ENCODE measurements at places on chromosomes 12 and 14.

GRCh38 chr14:67242168-67242420 is 859 bp downstream of the PALS1 start:
- DNase-seq: no peak

GRCh38 chr12:95790917-95791849 is 619 bp upstream of the NTN4 start:
- DNase-seq: no peak

- DNase-seq: no peak
Observed at GRCh38 chr12:115144425-115144824, 460.4 kb upstream of the TBX3 start.

GRCh38 chr12:53805791-53806190 is 54.0 kb upstream of the CISTR start:
- DNase-seq: no peak

- DNase-seq: no peak
Observed at GRCh38 chr12:57330992-57331391, 80.0 kb upstream of the STAC3 start.

GRCh38 chr14:93832081-93832480 is 43.8 kb upstream of the PRIMA1 start:
- no peak for DNase-seq

DNA sequence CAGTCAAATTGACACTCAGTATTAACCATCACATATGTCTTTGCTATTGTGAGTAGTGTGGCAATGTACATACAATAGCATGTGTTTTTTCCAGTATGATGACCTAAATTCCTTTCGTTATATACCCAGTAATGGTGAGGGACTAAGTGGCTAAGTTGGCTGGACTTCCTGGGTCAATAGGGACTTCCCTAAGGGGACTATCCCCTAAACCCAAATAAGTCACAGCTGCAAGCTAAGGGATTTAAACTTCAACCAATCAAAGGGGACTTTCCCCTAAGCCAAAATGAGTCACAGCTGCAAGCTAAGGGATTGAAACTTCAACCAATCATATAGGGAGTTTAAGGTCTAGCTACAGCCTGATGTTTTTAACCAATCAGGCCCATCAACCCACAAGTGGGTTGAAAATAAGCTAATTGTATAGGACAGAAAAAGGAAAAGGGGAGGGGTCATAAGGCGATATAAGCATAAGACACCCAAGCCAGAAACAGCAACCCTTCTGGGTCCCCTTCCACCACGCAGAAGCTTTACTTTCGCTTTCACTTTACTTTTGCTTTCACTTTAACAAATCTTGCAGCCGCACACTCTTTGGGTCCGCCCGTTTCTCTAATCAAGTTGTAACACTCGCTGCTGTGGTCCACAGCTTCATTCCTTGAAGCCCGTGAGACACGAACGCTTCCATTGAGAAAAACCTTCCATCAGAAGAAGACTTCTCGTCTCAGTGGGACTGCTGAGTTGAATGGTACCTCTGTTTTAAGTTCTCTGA is 404.4 kb downstream of the FLRT2 start:
- no peak for DNase-seq

GRCh38 chr12:108414021-108414420 is 74.9 kb upstream of the CMKLR1 start:
- DNase-seq: no peak

DNA sequence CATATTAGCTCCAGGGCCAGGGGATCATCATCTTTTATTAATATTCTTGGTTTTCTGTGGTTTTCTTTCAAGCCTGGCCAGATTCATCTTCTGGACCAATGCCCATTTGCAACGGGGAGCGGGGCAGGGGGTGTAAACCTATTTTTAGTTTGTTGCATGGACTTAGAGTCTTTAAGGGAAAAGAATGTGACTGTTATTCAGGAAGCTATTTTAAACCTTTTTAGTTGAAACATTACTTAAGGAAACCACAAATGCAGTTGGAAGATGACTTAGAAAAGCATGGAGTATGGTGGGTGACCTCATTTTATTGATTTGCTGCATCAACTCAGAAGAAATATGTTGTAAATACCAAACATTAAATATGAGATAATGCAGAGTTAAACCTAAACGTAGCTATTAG is 368.4 kb upstream of the E2F7 start:
- no peak for DNase-seq

GRCh38 chr12:49730568-49731101 is 10.7 kb upstream of the TMBIM6 start:
- no peak for DNase-seq

GRCh38 chr14:75153295-75153694 is 23.1 kb downstream of the TMED10 start:
- DNase-seq: no peak

GRCh38 chr14:54498579-54498978 is 9.8 kb upstream of the GMFB start:
- no peak for DNase-seq

- DNase-seq: no peak
Observed at GRCh38 chr14:31200702-31200990, 6.9 kb downstream of the HECTD1 start.

Measured in stimulated activated CD8-positive, alpha-beta memory T cell treated with anti-CD3 and anti-CD28 coated beads, Interleukin-7, amount 100 ng/mL, for 48 hours (primary cell).